ENCODE measurements at places on chromosomes 1 and 21.
A peak's percentile ranks its signal among the peaks of the same experiment; 100 is the strongest.

DNA sequence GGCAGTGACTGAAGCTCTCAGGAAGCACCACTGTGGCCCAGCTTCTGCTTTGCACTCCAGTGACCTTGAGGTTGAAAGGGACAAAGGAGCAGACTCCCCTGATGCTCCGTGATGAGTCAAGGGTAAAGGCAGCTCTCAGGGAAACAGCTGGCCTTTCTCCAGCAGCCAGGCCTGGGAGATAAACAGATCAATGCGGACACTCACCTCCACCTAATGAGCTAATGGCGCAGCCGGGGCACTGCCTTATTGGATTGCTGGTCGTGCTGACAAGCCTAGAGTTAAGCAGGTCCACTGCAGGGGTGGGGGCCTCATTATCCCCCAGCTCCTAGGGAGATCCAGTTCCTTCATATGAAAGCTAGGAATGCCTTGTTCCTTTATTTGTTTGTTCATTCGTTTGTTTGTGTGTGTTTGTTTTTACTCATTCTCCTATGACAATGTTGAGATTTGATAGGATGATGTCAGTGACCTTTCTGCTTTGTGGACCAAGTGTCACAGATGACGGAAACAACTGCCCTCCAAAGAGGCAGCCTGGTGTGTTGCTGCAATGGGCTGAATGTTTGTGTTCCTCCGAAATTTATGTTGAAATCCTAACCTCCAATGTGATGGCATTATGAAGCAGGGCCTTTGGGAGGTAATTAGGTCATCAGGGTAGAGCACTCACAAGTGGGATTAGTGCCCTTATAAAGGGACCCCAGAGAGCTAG is 141.4 kb upstream of the BEND5 start:
- no peak for DNase-seq

DNA sequence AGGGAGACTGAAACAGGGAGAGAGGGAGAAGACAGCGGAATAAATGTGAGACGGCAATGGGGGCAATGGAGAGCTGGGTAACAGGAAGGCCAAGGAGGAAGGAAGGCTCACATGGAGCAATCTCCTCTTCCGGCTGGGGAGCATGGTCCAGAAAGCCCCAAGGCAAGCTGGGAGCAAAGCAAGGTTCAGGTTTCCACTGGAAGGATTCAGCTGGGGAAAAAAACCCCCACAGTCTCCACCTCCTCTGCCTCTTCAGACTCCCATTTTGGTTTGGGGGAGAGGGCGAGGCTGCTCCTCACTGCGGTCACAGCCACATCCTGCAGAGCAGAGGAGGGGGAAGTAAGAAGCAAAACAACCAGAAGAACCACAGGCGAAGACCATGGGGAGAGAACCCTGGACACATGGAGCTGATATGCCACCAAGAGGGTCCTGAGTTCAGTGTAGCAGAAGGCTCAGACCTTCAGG is 650 bp downstream of the TNFAIP8L2 start:
- DNase-seq = no peak

- DNase-seq = no peak
Observed at GRCh38 chr1:154178013-154178412, 13.9 kb downstream of the TPM3 start.

- DNase-seq = peak; percentile 45
Observed at GRCh38 chr21:42677339-42678321, 24.2 kb downstream of the PDE9A start.

DNA sequence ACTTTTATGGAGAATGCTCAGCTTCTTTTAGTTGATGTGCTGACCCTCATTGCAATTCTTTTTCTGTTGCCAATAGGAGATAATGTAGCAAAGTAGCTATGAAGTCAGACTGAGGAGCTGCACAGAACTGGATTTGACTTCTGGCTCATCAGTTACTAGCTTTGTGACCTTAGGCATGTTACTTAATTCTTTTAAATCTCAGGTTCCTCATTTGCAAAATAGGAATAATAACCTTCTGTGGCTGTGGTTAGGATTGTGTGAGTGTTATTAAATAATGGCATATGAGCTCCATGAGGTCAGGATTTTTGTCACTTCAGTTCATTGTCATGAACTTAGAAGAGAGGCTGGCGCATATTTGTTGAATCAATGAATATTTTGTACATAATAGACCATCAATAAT is 237.6 kb upstream of the SGIP1 start:
- DNase-seq = no peak

- DNase-seq = no peak
Observed at GRCh38 chr1:183652547-183653461, at the start of gene APOBEC4. Gene APOBEC4, minus strand, starts transcription at chr1:183653316. Its CDS starts 4,535 bp downstream, at chr1:183648781.

DNA sequence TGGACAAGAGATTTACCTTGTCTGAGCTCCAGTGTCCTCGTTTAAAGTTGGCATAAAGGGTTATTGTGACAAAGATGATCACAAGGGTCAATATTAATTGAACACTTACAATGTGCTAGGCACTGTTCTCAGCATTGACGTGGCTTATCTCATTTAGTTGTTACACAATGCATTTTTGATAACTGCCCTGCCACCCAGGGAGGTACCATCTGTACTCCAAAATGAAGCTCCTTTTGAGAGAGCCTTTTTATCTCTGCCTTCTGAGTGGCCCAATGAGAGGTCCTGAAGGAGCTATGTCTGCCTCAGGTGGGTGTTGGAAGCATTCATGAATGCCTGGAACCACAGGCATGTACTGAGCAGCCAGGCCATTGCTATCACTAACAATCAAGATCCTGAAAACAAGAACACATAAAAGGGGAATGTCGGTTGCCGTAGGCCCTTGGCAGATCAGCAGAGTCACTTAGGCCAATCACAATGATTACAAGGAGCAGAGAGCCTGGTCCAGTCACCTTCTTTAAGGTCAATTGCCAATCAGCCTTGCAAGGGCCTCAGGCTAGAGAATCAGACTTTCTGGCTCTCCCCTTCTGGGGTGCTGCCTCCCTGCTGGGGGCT is 78.5 kb downstream of the NMNAT2 start:
- no peak for DNase-seq

DNA sequence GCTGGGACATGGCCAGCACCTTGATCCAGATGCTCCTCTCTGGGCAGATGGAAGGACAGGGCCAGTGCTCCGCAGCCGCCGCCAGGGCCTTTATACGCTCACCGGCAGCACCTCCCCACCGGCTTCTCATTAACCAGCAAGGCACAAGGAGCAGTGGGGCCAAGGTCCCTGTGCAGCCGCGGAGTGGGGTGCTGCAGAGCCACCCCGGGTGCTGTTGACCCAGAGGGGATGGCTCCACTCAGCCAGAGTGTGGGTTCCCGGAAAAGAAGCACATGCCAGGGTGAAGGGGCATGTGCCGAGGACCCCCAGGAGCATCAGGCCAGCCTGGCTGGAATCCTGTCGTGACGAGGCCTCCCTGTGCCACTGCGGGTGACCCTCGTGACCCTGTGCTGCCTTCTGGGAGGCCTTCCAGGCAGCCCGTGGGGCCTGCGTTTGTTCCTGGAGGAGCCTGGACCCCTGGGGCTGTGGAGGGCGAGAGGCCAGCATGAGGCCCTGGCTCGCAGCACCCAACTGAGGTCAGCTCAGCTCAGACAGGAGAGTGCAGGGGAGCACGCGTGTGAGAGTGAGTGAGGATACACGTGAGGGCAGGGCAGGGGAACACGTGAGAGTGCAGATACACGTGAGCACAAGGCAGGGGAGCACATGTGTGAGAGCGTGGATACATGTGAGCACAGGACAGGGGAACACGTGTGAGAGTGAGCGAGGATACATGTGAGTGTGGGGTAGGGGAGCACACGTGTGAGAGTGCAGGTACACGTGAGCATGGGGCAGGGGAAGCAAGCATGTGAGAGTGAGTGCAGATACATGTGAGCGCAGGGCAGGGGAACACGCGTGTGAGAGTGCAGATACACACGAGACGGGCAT is at the start of gene FTCD:
Gene FTCD (minus strand): TSS at position 66 of the 864 bp plus-strand sequence. CDS start 56 bp downstream, at position 10.
- DNase-seq = no peak

DNA sequence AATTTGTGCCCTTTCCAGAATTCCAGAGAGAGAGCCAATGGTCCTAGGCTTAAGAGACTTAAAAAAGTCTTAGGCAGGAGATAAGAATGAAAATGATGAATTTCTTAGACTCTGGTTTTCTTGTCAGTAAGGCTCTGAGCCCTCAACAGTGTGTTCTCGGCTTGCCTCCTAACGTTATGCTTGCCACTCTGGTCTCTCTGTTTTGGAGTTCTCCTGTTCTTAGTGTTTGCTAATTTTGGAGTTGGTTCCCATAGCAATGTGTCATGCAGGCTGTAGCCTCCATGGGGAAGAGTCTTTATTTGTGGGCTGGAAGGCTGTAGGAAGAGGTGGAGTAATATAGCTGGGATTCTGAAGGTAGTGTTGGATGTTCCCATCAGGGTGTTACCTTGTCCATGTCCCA is 19.9 kb downstream of the TBX19 start:
- no peak for DNase-seq

DNA sequence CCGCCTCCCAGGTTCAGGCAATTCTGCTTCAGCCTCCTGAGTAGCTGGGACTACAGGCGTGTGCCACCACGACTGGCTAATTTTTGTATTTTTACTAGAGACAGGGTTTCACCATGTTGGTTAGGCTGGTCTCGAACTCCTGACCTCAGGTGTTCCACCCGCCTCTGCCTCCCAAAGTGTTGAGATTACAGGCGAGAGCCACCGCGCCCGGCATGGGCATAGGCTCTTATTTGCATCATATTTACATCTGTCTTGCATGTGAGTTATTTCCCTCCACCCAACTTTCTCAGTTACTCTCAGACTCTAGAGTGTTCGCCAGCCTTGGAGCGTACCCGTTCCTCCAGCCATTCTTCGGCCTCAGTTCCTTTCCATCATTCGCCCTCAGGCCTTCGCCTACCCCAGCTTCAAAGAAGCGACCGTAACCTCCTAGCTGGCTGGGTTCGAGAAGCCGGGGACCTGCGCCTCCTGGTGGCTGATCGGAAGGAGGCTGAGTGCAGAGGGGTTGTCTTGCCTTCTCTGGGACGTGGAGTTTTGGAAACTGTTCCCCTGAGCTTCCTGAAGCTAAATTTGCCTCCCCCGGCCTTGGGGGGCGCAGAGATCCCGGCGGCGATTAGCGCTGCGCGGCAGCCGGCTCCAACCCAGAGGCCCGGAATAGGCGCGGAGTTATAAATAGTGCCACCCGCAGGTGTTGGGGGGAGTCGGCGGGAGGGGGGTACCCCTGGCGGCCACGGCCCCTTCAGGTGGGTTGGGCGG is 3.6 kb upstream of the ZBTB7B start:
- peak; percentile 77 for DNase-seq

- no peak for DNase-seq
Observed at GRCh38 chr1:216961516-216961915, 238.3 kb upstream of the ESRRG start.

DNA sequence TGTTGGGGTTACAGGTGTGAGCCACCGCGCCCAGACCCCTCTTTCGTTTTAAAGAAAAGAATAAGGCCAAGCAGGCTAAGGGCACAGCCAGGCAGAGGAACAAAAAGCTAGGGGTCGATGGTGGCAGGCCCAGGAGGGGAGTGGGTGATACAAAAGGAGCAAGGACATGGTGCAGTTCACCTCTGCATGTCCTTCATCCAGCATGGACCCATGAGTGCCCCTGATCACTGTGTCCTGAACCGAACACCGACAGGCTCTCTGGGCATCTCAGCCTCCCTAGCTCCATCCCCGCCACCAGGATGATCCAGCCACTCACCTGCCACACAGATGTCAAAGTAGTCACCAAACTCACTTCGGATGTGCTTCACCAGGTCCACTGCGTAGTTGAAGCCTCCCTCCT is 5.9 kb downstream of the MTHFR start:
- DNase-seq = no peak

DNA sequence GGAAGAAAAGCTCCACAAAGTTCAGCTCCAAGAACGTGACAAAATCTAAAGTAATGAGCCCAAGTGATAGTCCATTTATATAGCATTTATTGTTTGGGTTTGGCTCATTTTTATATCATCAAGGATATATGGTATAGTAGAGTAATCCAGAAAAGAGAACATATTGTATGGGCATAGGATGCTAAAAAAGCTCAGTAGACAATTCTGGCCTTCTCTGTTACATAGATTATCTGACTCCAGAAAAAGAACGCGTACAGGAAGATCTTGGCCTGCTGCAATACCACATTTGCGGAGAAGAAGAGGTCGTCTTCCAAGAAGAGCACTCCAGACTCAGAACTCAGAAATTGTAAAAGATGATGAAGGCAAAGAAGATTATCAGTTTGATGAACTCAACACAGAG is 43.8 kb downstream of the TMED5 start:
- no peak for DNase-seq

- DNase-seq = peak; percentile 20
Observed at GRCh38 chr1:35931446-35932157, 697 bp downstream of the AGO3 start.

DNA sequence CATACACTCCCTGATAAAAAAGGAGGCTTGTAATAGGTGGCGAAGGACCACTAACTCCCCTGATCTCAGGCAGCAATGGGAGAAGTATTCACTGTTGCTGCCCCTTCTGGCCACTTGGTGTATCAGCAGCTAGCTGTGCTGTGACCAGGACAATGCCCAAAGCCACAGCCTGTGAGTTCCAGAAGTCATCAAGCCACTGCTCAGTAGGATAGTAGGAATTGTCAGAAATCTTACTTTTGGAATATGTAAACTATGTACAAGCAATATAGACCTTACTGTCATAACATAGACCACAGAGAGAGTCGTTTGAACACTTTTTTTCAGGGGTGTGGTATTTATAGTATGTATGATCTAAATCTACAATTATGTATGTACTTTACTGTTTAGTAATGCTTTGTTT is 248.3 kb upstream of the CAMK1G start:
- DNase-seq = no peak

All from hindlimb muscle (tissue), 1 donor.